NCI-H345 (cell line): ENCODE measurements at places on chromosomes 3 and 15.

- DNase-seq, result no peak
Measured at GRCh38 chr3:151227266-151227806, 24.3 kb upstream of the GPR171 start.

DNA sequence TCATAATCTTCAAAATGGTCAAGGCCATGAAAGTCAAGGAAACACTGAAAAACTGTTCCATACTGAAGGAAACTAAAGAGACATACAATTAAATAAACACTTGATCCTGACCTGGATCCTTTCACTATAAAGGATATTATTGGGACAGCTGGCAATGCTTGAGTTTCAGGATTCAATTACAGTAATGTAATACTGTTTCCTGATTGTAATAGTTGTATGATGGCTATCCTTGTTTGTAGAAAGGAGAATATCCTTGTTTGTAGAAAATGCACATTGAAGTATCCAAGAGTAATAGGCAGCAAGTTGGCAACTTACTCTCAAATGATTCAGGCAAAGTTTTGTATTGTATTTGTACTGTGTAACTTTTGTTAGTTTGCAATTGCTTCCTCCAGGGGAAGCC, 4.6 kb downstream of the CIDEC start:
- no peak for DNase-seq

GRCh38 chr15:91938136-91938535, 84.6 kb downstream of the SLCO3A1 start:
- no peak for DNase-seq

- no peak for DNase-seq
Measured at GRCh38 chr3:143526011-143526545, 322.2 kb downstream of the SLC9A9 start.

DNA sequence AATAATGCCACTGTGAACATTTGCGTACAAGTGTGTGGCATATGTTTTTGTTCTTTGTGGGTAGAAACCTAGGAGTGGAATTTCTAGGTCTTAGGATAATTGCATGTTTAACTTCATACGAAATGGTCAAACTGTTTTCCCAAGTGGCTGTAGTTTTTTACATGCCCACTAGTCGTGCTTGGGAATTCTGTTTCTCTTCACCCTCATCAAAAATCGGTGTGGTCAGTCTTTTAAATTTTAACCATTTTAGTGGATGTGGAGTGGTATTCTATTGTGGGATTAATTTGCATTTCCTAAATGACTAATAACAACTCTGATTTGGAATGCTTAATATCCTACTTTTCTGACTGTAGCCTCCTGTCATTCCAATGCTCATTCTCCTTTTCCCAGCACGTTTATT, 27.6 kb downstream of the ZFAND6 start:
- DNase-seq, result no peak

DNA sequence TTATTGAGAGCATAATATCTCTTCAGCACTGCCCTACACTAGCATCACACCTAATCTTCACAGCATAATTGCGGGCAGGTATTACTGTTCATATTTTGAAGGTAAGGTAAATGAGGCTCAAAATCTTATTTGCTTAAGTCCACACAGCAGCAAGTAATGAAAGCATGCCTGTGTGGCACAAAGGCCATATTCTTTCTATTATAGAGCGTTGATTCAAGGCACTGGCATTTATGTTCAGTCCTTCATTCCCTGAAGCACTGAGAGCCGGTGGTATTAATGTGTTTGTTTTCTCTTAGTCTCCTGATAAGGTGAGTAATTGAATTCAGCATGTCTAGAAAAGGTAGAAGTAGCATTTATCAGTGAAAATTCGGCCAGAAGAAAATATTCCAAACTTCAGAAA, 231.2 kb downstream of the BBX start:
- DNase-seq, result no peak
